Dorsolateral prefrontal cortex (tissue), 122 donors: ENCODE measurements at places on chromosomes 12 and 14.

DNA sequence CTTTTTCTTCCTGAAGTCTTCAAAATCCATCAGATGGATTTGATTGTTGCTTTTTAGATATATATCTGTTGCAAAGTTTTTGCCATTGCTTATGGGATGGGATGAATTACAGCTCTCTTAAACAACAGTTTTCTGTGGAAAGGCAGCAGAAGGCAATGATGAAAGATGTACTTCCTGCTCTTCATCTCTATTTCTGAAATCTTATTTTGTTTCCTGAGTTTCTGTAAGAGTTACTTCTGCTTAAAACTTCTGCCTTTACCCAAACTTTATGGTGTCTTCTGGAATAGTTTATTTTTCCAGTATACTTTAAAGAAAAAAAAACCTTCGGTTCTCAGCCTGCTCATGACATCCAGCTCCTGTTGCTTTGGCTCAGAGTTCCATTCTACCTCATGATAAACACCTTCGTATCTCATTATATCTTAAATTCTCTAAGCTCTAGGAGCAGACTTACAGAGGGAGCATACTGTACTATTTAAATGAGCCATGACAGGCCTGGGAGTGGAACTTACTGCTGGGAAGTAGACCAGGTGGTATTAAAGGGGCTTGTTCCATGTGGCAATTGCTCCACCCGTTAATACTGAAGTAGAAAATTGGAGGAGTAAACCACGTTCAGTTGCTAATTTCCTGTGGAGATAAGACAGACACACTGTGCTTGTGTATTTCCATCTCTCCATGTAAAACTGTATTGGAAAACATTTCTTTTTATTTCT, 288.4 kb downstream of the FBXL14 start:
- no peak for DNase-seq

DNA sequence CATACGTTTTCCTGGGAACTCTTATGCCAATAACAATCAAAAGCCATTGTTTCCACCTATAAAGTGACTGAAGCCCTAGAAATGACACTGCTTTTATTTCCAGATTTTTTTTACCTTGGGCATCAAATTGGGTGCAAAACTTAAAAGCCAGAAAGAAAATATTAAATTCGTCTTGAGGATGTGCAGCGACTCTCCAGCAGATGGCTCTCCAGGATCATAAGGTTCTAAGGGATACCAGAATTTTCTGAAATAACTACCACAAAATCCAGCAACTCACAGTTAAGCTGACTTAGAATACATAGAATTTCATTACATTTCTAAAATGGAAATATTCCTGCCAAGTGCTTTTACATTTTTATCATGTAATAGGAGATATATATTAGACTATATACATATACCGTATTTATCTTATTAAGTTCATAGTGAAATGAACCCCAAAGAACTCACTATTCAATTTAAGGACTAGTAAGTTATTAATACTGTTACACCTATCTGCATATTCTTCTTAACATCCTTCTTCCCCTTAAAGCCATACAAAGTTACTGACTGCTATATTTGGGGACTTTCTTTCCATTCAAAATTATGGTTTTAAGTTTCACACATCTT, 44.0 kb downstream of the ARMH4 start:
- no peak for DNase-seq

DNA sequence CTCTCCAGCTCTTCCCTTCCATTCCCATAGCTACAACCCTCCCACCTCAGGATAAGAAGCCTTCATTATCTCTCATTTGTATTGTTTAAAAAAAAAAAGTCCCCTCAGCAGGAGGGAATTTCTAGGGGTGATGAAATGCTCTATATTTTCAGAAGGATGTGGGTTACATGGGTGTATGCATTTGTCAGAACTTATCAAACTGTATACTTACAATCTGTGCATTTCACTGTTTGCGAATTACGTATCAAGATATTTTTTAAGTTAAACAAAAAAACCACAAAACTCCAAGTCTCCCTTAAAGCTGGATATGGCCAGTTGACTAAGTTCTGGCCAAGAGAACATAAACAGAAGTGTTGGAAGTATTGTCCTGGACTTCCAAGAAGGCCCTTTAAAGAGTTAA, 2.0 kb upstream of the FKBP11 start:
- no peak for DNase-seq

GRCh38 chr14:64948612-64949210, 6.2 kb upstream of the GPX2 start:
- DNase-seq = no peak

DNA sequence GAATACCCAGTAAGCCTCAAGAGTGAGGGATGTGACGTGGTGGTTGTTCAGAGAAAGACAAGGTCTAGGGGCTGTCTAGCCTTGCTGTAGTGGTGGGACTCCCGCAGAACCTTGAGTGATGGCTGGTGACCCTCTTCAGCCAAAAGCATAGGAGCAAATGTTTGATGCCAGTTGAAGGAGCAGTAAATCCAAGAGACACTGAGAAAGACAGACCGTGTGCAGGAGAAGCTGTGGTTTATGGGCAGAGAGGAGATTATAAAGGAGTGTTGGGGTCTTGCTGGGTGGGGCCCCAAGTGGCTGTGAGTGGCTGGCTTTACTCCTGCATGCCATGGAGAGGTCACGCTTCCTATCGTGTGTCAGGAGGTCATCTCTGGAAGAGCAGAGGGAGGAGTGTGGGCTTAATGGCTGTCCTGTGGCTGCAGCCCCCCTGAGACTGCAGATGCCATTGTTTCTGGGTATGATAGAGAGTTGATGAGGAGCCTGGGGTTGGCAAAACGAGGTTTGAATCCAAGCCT, 152.0 kb upstream of the CCND2 start:
- no peak for DNase-seq

GRCh38 chr12:21265932-21266331, 68.8 kb downstream of the SLCO1A2 start:
- DNase-seq = no peak

- no peak for DNase-seq
Measured at GRCh38 chr12:10030446-10030845, at the start of gene CLEC9A. TSS of gene CLEC9A (plus strand) at chr12:10030682. CDS start at chr12:10052688, 22,006 bp downstream.

DNA sequence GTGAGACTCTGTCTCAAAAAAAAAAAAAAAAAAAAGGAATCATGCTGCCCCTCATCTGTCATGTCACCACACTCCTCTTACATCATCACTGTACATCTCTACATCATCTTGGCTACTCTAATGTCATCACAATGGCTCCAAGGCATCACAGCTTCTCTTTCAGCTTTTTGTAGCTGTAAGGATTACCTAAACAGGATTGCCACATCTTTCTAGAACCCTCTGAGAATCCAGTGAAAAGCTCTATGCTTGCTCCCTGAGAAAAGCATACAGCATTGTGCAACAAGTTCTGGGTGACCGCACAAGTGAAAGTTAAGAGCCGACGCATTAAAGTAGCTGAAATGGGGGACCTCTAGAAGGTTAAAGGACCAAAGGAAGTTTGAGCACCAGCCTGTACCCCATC, 272.5 kb downstream of the C12orf50 start:
- no peak for DNase-seq

DNA sequence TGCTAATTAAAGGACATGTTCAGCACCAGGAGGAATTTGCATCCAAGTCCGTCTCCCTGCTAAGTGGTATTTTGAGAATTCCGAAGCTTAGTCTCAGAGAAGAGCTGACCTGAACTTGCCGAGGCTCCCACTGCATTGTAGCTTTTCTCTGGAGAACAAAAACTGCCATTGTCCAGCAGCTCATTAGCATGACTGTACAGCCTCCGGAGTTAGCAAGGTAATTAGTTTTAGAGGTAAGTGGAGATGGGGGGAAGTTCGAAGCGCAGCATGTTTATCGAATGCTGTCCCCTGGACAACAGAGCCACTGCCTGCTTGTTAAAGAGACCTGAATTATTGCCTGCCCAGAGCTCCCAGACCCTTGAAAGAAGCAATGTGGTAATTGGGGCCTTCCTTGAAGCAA, 160.3 kb upstream of the PELI2 start:
- no peak for DNase-seq

DNA sequence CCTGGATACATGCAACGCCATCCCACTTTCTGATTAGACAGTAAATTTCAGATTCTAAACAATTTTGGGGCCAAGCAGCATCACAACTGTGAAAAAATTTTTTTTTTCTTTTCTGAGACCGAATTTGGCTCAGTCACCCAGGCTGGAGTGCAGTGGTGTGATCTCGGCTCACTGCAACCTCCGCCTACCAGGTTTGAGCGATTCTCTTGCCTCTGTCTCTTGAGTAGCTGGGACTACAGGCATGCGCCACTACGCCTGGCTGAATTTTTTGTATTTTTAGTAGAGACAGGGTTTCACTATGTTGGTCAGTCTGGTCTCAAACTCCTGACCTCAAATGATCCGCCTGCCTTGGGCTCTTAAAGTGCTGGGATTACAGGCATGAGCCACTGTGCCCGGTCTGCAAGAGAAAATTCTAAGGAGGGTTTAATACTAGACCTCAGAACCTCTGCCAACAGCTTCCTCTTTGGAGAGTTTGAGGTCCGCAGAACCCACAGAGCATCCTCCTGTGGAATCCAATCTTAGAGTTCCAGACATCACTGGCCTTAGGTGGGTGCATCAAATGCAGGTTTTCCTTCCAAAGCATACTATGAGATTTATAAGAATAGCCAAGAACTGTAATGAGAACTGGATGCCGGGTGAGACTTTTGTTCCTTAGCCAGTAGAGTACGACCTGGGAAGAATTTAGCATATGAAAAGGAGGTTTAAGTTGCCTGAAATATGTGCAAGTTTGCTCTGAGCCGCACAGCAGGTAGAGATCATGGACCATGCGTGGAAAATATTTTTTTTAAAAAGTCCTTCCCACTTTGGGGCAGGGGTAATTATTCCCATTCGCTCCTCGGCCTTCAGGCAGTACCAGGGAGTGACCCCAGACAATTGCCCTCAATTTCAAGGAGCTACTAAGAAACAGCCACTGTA, 7.8 kb upstream of the PHC1 start:
- no peak for DNase-seq

- no peak for DNase-seq
Measured at GRCh38 chr12:70255311-70255710, 12.1 kb downstream of the CNOT2 start.

DNA sequence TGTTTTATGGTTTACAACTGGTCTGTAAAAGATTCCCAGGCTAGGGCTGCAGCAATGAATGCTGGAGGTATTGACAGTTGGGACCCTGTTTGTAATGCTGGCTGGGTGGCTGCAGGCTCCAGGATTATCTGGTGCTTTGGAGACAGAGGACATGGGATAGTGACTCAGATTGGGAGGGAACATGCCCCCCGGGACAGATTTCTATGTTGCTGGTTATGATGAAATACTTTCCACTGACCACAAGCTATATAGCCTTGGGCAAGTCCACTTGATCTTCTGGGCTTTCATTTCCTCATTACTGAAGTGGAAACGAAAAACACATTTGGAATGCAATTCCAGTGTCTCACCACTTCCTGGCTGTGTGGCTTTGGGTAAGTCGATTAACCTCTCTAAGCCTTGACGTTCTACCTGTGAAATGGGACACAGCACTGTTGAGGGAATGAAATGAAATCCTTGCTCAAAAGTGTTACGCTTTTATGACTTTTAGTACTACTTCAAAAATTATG, 6.3 kb upstream of the TPCN1 start:
- DNase-seq = no peak

GRCh38 chr14:28161040-28161439, 605.5 kb upstream of the FOXG1 start:
- DNase-seq = no peak

DNA sequence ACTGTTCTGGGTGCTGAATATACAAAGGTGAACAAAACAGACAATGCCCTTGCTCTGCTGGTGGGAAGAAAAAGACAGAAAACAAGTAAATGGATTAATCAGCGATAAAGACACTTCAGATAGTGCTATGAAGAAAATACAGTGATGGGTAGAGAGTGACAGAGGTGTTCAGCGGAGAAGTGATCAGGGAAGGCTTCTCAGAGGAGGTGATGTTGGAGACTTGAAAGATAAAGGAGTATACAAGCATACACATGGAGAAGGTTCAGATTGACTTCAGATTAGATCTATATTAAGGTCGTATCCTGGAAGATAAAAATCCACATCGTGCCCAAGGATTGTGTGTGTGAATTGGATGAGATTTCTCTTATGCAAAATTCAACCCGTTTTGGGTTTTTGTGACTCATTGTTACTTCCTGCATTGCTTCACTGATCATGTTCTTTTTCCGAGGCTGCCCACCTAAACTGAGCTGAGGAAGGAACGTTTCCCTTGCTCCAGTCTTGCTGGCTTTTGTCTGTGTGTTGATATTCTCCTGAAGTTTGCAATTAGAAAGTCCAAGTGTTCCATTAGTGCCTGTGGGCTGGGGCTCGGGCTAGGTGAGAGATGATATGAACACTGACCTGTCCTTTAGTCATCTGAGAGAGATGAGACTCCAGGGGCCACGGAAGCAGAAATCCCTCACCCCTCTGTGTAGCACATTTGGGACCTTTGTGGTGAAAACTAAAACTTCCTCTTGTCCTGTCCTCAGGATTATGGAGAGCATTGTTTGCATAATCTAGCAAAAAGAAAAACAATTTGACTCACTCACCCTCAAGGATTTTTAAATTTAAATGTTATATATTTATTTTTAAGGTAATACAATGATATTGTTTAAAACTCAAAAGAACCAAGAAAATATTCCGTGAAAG, 27.6 kb downstream of the PLXNC1 start:
- no peak for DNase-seq

DNA sequence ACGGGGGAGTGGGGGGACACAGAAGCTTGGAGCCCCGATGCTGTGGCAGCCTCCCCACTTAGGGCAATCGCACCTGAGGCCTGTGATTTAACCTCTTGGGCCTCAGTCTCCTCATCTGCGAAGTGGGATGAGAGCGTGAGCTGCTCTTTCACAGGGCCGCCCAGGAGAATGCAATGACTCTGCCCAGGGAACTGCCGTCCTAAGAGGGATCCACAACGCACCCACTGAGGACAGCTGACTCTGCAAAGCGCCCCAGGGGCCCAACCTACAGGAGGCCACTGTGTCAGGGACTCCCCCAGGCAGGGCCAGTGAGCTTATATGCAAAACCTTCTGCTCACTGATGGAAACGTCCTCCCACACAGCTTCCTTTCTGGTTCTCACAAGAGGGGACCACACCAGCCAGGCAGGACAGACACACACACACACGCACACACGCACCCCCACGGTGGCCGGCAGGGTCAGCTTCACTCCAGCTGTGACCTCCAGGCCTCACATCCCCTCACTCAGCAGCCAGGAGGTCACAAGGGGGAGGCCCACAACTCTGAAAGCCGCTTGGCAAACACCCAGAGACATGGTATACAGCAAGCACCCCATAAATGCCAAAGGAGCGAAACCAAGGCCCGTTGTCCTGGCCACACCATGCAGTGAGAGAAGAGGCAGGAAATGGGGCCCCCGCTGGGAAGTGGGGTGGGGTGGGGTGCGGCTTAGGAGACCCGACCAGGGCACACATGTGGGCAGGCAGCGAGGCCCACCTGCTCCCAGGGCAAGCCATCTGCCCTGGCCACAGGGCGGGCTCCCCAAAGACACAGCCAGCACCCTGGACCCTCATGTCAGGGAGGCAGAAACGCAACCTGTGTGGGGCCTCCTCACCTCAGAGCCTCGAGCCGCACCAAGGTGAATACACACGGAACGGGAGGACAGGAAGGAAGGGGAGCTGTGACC, 73.3 kb downstream of the NCOR2 start:
- DNase-seq = no peak

GRCh38 chr12:58777815-58778214, 142.5 kb downstream of the LRIG3 start:
- DNase-seq = no peak

GRCh38 chr12:121796855-121797751, 3.6 kb upstream of the RHOF start:
- peak; percentile 66 for DNase-seq
